ENCODE measurements at places on chromosomes 5 and 9. TPM values are rescaled to one million over a fixed set of nuclear protein-coding genes. Genes with fewer than 3 reads are reported as not detected.

PCDHA11 gene
- 0.39 TPM for total RNA-seq

ZNF618 gene
- 7.8 TPM for total RNA-seq

PLPP7 gene
- 4.6 TPM for total RNA-seq

SLC6A18 gene
- total RNA-seq = not detected

FAM153A gene
- 0.20 TPM for total RNA-seq

TAF11L2 gene
- not detected for total RNA-seq

TUT7 gene
- 51.1 TPM for total RNA-seq

IFNA2 gene
- total RNA-seq = not detected

ARHGEF39 gene
- 2.4 TPM for total RNA-seq

GALT gene
- total RNA-seq = 44.2 TPM

LHX3 gene
- 0.10 TPM for total RNA-seq

ANKRD34B gene
- 0.10 TPM for total RNA-seq

PCDHB8 gene
- 0.49 TPM for total RNA-seq

C9orf152 gene
- 0.30 TPM for total RNA-seq

SLC6A19 gene
- not detected for total RNA-seq

Data from skin of body (tissue), 3 donors.